ENCODE measurements at places on chromosomes 4 and X. TPM values are rescaled to one million over a fixed set of nuclear protein-coding genes. Genes with fewer than 3 reads are reported as not detected.

S100P gene
- total RNA-seq, result 1.1 TPM

IQSEC2 gene
- 22.2 TPM for total RNA-seq

PDE5A gene
- total RNA-seq, result 24.2 TPM

ZNF630 gene
- 5.8 TPM for total RNA-seq

ERCC6L gene
- 2.4 TPM for total RNA-seq

USP17L25 gene
- not detected for total RNA-seq

XAGE2 gene
- 23.0 TPM for total RNA-seq

PCDH10 gene
- 22.3 TPM for total RNA-seq

CFAP99 gene
- not detected for total RNA-seq

- no peak for DNase-seq
Measured at GRCh38 chrX:106862972-106863688, 40.0 kb downstream of the RIPPLY1 start.

GRCh38 chr4:123556526-123556925 lies 159.9 kb downstream of the SPRY1 start:
- no peak for DNase-seq

DNA sequence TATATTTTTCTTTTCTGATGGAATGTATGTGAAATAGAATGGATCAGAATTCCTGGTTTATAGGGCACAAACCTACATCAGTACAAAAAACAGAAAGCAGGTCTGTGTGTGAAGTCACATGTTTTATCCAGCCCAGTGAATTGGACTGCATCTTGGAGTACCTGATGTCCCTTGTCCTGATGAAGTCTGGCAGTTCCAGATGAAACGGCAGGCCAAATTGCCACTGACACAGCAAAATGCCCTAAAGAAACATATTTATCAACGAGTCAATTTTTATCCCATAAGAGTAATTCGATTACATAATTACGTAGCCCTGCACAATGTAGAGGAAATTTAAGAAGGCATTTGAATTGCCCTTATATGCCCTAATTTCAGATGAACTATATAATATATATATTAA lies 37.8 kb upstream of the ATP6AP2 start:
- no peak for DNase-seq

GRCh38 chrX:115650916-115651315 lies 89.9 kb downstream of the PLS3 start:
- DNase-seq, result no peak

- no peak for DNase-seq
Measured at GRCh38 chr4:99305638-99306400, 15.0 kb upstream of the ADH1A start.

DNA sequence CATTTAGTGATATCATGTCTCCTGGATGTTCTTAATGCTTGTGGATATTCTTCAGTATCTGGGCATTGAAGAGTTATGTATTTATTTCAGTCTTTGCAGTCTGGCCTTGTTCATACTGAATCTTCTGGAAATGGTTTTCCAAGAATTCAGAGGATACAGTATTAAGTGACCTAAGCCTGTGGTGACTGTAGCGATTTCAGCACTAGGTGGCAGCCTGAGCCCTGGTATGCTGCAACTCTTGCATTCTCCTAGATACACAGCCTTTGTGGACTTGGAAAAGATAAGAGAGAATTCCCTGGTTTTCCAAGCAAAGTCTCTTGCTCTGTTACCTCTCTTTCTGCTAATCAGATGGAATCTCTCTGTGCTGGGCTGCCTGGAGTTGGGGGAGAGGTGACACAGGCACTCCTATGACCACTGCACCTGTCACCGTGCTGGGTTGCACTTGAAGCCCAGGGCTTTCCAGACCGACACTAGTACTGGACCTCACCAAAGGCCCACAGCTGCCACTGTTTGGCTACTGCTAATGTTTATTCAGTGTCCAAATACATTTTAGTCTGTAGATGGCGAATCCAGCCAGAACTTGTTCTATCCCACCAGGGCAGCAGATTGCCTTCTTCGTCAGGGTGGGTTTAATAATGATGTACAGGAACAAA lies 19.3 kb upstream of the SPIN2A start:
- DNase-seq, result no peak

GRCh38 chr4:56227301-56227835 lies 159.9 kb downstream of the AASDH start:
- DNase-seq, result no peak

DNA sequence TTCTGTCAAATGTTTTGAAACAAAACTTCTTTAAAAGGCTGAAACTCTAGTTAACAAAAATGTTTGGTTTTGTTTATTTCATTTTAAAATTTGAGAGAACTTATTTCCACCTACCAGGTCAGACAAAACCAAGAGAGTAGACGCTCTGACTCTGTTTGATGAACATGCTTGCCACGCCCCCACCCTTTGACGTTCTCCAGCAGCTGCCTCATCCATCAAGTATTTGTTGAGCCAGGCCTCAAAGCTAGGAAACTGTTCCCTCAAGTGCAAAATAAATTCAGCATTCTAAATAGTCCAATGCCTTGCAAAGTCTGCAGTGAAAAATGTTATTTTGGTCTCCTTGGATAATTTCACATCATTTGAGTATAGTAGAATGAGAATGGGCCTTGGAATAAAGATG lies 121.6 kb downstream of the GUCY2F start:
- no peak for DNase-seq

DNA sequence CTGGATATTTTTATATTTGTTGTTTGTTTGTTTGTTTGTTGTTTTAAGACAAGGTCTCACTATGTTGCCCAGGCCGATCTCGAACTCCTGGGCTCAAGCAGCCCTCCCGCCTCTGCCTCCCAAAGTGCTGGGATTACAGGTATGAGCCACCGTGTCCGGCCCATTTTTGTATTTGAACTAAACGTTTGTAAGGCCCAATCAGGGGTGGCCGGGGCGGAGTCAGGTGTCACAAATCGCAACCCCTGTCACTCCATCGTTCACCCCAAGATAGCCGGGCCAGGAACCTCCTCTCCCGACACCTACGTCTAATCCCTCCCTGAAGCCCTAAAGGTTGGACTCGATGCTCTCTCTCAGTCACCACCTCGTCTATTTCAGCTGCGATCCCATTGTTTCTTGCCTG lies 722 bp upstream of the EFHC2 start:
- DNase-seq, result no peak

- DNase-seq, result no peak
Measured at GRCh38 chrX:94600077-94600476, 926.1 kb downstream of the FAM133A start.

DNA sequence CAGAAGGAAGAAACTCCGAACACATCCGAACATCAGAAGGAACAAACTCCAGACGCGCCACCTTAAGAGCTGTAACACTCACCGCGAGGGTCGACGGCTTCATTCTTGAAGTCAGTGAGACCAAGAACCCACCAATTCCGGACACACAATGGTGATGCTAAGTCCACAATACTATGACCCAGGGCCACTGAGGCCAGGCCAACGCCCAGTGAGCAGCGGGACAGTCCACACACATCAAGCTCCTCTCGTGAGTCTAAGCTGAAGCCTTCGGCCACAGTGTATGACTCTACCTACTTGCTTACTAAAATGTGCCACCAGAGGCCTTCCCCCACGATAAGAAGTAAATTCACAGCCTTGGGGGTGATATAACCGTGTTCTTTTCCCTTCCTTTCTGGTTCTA lies 10.2 kb upstream of the CDKN2AIP start:
- no peak for DNase-seq

DNA sequence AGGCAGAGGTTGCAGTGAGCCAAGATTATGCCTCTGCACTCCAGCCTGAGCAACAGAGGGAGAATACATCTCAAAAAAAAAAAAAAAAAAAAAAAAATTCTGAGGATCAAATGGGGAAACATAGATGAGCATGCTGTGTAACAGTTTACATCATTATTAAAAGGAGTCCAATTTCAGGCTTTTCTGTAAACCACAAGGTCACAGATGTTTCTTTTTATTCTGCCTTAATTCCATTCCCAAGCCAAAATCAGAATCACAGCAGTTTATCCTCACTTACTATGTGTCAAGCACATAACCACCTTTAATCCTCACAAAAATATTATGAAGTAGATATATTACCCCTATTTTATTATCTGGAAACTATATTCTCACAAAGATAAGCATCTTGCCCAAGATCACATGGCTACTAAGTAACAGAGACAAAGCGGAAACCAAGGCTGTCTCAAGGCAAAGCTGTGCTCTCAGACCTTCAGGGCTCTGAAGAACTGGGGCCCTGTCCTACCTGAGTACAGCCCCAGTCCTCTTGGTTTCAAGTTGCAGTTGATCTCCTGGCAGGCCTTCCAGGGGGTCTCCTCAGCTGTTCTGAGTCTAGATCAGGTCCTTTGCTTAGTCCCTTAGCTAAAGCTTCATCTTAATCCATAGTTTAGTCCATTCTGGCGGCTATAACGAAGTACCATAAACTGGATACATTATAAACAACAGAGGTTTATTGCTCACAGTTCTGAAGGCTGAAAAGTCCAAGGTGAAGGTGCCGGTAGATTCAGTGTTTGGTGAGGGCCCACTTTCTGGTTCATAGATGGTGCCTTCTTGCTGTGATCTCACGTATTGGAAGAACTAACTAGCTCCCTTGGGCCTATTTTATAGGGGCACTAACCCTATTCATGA lies 141.3 kb downstream of the PALLD start:
- DNase-seq, result no peak

GRCh38 chrX:12309040-12309743 lies 170.9 kb downstream of the FRMPD4 start:
- DNase-seq, result no peak

GRCh38 chr4:178752954-178753525 lies 1310.8 kb upstream of the AGA start:
- DNase-seq, result no peak

- no peak for DNase-seq
Measured at GRCh38 chrX:136752796-136753195, 27.9 kb downstream of the ARHGEF6 start.

- no peak for DNase-seq
Measured at GRCh38 chrX:12894074-12895030, 12.1 kb upstream of the TLR8 start.

DNA sequence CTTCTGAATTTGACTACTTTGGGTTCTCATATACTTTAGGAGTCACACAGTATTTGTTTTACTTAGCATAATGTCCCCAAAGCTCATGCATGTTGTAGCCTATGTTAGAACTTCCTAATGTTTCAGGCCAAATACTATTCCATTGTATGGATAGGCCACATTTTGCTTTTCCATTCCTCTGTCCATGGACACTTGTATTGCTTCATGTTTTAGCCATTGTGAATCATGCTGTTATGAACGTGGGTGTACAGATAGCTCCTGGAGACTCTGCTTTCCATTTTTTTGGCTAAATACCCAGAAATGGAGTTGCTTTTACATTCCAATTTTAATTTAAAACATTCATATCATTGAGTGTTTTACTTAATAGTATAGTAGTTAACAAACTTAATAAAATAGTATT lies 54.5 kb downstream of the HTT start:
- DNase-seq, result no peak

DNA sequence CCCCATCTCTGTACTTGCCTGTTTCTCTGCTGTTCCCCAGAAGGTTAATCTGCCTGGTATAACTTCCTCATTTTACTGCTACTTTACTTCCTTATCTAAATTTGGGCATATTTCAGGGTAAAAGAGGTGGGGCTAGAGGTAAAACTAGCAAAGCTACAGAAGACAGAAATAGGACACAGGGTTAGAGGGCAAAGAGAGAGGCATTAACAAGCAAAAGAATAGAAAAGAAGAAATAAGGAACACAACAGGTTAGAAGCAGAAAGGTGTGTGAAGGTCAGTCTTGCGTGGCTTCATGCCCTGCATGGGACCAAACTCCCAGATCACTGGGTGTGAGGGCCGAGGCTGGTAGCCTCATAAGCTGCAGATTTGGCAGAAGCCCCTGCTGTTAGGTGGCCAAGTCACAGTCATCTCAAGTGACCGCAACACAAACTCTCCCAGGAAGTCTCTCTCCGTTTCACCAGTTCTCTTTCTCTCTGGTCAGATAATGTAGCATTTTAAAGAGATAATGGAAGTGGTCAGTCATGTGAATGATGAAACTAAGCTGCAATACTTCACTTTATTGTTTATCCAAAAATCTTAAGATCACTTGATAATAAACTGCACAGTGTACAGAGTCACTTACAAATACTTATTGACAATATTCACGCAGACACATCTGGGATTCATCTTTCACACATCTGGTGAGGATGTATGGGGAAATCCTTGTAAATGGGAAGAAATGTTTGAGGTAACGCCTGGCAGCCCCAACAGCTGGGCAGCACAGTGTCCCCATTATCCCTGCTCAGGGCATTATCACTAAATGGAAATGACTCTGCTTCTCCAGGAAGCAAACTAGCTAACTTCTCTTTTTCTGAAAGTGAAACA lies 16.4 kb downstream of the TMEM154 start:
- DNase-seq, result no peak

GRCh38 chr4:130028552-130028951 lies 932.6 kb downstream of the C4orf33 start:
- no peak for DNase-seq

Data from mesothelial cell of epicardium (in vitro differentiated cells).